ENCODE measurements at places on chromosomes 11 and 22. TPM values are rescaled to one million over a fixed set of nuclear protein-coding genes. Genes with fewer than 3 reads are reported as not detected.
A peak's percentile ranks its signal among the peaks of the same experiment; 100 is the strongest.

ROBO4 gene
- 5.4 TPM for polyA plus RNA-seq

HTR3B gene
- 0.01 TPM for polyA plus RNA-seq

DNA sequence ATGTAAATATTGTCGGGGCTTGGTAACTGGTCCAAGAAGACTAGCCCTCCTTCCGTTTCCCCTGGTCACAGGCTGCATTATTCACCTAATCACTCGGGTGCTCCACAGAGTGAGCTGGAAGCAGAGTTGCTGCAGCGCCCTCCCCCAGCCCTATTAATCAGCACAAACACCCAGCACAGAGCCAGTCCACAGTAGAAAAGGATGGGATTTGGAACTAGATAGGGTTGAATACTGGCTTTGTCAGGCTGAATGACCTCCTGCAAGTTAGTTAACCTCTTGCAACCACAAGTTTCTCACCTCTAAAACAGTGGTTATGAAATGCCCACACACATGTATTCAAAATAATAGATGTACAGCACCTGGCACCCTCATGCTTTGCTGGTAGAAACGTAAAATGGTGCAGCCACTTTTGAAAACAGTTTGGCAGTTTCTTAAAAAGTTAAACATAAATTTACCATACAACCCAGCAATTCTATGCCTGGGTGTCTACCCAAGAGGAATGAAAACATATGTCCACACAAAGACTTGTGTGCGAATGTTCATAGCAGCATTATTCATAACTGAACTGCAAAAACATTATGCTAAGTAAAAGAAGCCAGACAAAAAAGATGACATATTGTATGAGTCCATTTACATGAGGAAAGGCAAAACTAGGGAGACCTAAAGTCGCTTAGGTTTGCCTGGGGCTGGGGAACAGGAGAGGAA lies 31.7 kb upstream of the APLP2 start:
- no peak for DNase-seq

DNA sequence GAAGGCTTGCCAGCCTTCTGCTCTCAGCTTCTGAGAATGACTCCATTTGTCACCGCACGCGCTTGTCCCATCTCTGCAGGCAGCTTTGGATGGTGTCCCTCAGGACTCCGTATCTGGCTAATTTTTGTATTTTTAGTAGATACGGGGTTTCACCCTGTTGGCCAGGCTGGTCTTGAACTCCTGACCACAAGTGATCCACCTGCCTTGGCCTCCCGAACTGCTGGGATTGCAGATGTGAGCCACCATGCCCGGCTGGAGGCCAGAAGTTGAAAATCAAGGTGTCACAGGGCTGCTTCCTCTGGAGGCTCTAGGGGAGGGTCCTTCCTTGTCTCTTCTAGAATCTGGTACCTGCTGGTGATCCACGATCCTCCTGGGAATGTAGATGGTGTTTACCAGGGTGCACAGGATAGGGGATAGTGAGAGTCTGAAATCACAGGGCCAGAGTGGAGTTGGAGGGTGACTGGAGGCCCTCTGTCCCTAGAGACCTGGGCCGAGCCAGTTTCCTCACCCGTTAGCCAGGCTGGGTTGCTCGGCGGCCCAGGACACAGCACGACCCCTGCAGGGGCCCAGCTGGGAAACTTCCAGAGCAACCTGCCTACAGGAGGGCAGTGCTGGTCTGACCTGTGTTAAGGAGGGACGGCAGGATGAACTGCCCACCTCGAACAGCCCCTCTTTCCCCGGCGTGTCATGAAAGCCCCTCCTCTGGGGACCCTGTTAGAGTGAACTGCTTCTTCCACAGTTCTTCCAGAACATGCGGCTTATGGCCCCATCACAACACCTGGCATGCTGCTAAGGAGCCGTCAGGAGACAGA lies 48.9 kb upstream of the SHANK2 start:
- DNase-seq: no peak

GRCh38 chr11:120908461-120909181 lies 115.3 kb upstream of the TBCEL start:
- no peak for DNase-seq

DNA sequence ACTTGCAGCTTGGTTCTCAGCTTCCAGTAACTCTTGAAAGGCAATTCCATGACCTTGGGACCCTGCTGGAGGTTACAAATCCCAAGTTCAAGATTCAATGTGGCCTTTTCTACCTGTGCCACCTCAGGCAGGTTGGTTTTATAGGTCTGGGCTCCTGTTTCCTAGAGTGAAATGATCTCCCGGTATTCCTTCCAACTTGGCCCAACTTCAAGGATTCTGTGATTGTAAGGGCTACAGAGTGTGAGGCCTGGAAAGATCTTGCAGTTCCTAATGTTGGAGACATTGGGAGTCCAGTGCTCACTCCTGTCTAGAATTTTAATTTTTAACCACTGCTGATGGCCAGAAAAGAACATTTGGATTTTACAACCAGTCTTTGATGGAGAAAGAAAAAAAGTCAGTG lies 91.6 kb downstream of the LDLRAD3 start:
- DNase-seq: no peak

GRCh38 chr22:24952837-24953383 lies 394 bp downstream of the KIAA1671 start:
- DNase-seq: peak; percentile 47

DNA sequence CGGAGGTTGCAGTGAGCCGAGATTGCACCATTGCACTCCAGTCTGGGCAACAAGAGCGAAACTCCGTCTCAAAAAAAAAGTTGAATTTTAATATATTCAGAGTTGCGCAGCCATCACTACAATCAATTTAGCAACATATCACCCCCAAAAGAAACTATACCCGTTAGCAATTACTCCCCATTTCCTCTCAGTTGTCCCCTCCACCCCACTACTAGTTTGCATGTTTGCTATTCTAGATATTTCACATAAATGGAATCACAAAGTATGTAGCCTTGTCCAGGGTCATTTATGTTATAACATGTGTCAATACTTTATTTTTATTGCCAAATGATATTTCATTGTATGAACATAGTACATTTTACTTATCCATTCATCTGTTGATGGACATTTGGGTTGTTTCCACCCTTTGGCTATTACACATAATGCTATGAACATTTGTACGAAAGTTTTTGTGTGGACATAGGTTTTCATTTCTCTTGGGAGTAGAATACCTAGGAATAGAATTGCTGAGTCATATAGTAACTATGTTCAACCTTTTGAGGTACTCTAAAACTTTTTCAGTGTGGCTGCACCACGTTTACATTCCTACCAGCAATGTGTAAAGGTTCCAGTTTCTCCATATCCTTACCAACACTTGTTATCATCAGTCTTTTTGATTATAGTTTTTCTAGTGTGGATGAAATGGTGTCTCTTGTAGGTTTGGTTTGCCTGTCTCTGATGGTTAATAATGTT lies 2.2 kb downstream of the ZNF143 start:
- no peak for DNase-seq

DNA sequence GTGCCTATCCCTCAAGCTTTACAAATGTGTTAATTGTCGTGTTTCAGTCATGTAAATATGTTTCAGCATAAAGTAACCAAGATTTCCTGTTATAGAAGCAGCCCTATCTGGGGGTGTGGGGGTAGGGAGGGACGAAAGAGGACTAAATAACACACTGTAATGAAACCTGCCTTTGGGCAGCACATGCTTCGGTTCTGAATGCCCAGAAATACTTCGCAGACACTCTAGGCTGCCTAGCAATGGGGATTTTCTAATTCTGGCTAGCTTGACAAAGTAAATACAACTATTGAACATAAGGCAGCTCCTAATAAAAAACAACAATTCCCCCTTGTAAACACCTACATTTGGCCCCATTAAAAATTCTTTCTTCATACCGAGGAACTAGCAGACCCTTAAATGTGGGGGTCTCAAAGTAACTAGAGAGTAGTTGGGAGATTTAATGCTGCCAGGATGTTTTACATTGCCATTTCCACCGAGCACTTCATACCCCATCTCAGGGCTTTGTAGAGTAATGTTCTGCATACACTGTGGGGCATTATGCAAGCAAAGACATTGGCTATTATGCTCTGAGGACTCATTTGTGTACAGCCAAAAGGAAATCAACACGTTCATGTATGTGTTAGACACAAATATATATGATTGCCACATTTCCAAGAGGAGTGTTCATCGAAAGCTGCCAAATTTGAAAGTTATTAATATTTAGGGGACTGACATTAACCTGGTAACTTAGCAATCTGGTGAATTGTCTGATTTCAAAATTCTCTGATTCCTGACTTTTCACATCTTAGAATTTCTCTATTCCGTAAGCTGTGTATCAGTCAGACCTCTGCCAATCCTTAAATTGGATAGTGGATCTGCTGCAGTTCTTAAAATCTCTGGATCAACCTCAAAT lies 42.1 kb downstream of the PAX6 start:
- no peak for DNase-seq

RFPL2 gene
- polyA plus RNA-seq: not detected

DNA sequence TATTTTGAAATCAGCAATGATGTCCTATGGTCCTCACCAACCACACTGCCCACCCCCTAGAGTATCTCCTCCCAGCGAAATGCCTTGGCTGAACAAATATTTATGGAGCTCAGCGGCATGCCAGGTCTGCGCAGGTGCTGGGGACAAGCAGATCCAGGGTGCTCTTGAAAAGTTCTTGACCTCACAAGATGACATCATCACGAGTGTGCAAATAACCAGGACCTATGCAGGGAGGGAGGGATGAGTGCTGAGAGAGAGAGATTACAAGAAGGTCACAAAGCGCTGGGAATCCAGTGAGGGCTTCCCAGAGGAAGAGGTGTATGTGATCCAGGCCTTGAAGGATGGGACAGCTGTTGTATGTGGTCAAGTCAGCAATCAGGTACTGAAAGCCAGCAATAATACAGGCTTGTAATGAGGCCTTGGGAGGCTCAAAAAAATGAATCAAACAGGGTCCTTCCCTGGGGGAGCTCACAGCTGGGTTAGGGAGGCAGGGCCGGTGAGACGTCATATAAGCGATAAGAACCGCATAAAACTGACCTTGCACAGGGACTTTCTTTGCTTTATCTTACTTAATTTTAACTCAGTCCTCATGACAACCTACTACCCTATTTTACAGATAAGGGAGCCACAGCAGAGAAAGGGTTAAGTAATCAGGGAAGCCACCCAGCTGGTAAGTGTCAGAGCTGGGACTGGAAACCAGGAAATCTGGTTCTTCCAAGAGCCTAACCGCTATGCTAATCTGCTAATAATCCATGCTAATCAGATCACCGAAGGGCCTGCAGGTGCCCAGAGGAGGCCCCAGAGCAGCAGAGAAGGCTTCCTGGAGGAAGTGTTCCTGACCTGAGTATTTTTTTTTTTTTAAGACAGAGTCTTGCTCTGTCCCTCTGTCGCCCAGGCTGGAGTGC lies 8.2 kb downstream of the ARRB1 start:
- DNase-seq: no peak

- DNase-seq: peak; percentile 61
Observed at GRCh38 chr11:60951904-60952741, at the start of gene SLC15A3. Gene SLC15A3, minus strand, starts transcription at chr11:60952176. Its CDS starts 625 bp downstream, at chr11:60951551.
